ENCODE measurements at places on chromosomes 4 and X.

DNA sequence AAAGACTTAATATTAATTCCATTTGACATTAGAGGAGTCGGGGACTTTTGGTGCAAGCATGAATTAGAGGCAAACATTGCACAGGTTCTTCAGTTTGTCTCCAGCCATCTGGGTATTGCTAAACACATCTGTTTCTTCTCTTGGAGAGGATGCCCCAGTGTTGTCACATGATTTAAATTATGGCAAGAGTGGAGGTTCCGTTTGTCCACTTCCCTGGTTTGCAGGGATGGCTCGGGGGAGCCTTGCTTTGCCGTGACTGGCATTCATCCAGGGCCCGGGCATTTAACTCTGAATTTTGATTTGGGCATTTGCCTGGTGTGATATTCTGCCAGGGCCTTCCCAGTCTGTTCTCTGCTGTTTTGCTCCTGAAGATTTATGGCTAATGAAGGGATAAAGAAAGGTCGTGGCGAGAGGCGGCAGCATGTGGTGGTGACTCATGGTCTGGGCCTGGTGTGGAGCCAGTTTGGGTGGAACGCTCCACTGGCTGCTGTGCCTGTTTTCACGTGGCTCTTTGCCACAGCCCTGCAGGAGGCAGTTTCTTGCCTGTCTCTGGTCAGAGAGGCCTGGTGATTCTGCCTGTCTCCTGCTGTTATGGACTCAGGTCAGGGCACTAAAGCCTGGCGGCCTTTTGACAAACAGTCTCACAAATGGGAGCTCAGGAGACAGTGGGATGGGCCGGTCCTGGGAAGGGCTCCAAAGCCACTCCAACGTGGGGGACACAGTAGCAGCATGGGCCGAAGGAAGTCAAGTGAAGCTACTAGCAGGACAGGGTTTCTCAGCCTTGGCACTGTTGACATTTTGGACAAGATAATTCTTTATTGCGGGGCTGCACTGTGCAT, 99.4 kb upstream of the PGRMC2 start:
- peak; percentile 77 for DNase-seq

GRCh38 chr4:168803732-168804131, 206.3 kb downstream of the CBR4 start:
- no peak for DNase-seq

- no peak for DNase-seq
Measured at GRCh38 chrX:28391528-28391927, 195.7 kb upstream of the IL1RAPL1 start.

DNA sequence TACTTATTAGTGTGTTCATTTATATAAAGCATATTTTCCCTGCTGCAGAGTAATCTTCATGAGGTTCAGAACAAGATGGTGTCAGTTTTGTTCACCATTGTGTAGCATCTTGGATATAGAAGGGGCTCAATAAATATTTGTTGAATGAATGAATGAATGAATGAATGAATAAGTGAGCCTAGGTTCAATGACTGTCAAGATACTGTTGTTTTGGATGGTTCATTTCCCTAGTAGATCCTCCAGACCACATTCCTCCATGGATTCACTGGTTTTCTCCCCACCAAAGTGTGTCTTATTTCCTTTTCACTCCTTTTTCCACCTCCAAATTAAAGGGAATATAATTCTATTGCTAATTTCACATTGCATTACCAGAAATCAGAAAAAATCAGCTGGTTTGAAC, 2.1 kb upstream of the OCIAD2 start:
- DNase-seq, result no peak

GRCh38 chr4:3469386-3470243, 6.5 kb downstream of the DOK7 start:
- no peak for DNase-seq

DNA sequence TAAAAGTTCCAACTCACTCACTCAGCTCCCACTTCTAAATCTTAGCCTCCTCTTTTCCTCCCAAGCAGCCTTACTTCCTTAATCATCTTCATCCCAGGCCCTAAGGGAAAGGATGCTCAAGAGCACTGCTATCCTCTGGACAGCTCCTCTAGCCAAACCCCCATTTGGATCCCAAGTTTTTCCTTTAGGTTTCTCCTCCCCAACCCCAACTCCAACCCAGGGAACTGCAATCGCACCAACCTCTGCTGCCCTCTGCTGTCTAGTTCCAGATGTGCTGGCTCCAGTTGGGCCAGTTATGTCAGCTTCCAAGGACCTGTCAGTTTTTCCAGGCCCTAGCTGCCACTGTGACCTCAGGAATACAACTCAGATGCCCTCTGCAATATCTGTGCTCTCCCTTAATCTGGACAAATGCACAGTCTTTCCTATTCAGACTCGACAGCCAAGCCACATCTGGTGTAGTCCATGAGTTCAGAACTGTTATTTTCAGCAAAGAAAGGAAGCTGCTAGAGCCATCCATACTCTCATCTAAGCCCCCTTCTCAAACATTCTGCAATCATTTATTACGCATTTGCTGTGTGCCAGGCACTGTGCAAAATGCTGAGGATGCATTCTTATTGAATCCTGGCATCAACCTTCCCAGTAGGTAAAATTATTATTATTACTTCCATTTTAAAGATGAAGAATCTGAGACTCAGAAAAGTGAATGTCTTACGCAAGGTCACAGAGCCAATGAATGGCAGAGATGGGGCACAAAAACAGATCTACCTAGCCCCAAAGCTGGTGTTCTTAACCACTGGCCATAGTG, 12.3 kb upstream of the XPNPEP2 start:
- peak; percentile 13 for DNase-seq

Measured in amniotic stem cell (primary cell).